ENCODE measurements at places on chromosomes 2 and 18.

GRCh38 chr2:118856978-118857676, 9.7 kb upstream of the EN1 start:
- no peak for DNase-seq

GRCh38 chr18:7766817-7767216, 199.7 kb downstream of the PTPRM start:
- DNase-seq: no peak

DNA sequence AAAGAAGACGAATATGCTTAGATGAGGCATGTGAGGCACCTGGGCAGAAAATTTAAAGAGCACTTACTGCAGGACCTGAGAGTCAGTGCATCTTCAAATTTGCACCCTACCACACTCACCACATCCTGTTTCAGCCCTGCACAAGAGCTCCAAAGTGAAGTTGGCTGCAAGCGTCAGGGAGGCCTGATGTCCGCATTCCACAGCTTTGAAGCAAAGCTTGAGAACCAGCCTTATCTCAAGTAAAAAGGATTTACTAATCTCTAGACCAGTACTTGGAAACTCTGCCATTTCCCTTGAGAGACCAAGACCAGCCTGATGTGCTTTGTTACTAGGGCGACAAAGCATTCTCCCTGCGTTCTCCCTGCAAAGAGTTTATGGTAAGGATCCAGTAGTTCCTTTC, 3.4 kb upstream of the ASNSD1 start:
- no peak for DNase-seq

GRCh38 chr18:9281780-9282179, 52.8 kb upstream of the TWSG1 start:
- no peak for DNase-seq

GRCh38 chr2:240319221-240319854, 116.1 kb upstream of the GPC1 start:
- DNase-seq: no peak

GRCh38 chr2:144738749-144739148, 218.8 kb upstream of the ZEB2 start:
- DNase-seq: no peak

GRCh38 chr2:207341804-207342203, 176.1 kb upstream of the KLF7 start:
- DNase-seq: no peak

- peak; percentile 5 for DNase-seq
Measured at GRCh38 chr2:204315236-204315662, 230.0 kb upstream of the PARD3B start.

GRCh38 chr2:65548576-65549256, 116.3 kb upstream of the SPRED2 start:
- DNase-seq: no peak

- no peak for DNase-seq
Measured at GRCh38 chr2:31212659-31213600, 4.4 kb downstream of the CAPN14 start.

GRCh38 chr18:48957136-48957535, 6.4 kb upstream of the SMAD7 start:
- DNase-seq: no peak

GRCh38 chr2:33763671-33764310, 164.7 kb upstream of the FAM98A start:
- DNase-seq: no peak

- DNase-seq: no peak
Measured at GRCh38 chr2:54606393-54606958, 117.0 kb upstream of the EML6 start.

DNA sequence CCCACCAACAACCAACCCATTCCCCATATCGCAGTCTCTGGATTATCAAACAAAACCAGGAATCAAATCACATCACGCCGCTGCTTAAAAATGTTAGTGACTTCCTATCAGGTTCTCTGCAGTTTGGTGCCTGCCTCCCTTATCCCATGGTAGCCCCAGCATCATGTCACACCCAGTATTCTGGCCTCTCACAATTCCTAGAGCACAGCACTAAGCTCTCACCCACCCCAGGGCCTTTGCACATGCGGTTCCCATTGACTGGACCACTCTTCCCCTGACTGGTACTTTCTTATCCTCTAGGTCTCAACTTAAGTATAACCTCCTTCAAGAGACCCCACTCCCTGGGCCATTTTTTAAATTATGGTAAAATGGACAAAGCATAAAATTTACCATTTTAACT, 12.8 kb downstream of the ATP8B1 start:
- no peak for DNase-seq

GRCh38 chr2:134792186-134792585, 46.2 kb upstream of the ACMSD start:
- DNase-seq: no peak

- DNase-seq: no peak
Measured at GRCh38 chr18:34729740-34730355, 19.8 kb downstream of the DTNA start.

DNA sequence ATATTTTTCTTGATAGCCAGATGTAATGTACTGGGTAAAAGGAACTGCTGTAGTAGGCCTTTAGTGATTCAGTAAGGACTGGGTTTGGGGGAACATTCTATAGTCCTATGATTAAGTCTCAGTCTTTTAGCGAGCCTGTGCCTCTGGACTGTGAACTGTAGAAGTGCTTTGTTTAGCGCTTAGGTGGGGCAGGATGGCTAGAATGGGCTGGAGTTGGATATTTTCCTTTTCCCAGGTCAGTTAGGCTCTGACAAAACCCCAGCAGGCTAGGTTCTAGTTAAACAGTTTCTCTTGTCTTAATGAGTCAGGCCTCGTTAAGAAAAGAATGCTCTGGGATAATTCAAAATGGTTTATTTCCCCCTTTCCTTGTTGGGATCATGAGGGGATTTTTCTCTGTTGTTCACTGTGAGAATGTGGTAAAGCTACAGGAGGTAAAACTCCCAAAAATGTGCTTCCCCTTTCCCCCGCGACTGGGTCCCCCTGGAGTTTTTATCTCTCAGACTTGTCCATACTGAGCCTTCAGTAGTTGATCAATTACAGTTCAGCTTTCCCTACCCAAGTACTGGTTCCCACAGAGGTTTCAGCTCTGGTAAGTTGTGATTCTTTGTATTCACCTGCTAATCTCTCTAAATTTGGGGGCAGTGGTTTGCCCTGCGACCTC, 31.5 kb downstream of the EHBP1 start:
- no peak for DNase-seq

DNA sequence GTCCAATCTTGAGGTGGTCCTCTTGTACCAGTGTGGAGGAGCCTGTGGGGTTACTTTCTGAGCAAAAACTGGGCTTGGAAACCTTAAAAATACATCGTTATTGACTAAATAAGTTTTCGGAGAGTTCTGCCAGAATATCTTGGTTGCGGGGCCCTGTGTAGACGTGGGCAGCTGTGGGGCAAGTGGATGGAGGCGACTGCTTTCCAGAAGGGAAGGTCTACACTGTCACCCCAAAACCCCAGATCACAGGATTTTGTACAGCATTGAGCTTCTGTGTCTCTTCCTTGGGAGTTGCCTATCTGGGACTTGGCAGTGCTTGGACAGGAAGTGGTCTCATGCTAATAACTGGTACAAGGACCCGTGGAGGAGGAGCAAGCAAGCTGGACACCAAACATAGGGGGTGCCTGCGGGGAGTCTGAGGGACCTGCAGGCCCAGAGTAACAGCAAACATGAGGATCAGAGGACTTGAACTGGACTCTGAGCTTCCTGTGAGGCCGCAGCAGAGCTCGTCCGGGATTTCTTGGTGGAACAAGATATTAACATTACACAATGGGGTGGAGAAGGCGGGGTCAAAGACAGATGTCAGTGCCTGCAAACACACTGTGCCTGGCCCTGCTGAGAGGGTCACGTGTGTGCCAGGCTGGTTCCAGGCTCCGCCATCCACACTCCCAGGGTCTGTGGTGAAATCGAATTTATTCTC, 48.0 kb upstream of the CTLA4 start:
- no peak for DNase-seq

DNA sequence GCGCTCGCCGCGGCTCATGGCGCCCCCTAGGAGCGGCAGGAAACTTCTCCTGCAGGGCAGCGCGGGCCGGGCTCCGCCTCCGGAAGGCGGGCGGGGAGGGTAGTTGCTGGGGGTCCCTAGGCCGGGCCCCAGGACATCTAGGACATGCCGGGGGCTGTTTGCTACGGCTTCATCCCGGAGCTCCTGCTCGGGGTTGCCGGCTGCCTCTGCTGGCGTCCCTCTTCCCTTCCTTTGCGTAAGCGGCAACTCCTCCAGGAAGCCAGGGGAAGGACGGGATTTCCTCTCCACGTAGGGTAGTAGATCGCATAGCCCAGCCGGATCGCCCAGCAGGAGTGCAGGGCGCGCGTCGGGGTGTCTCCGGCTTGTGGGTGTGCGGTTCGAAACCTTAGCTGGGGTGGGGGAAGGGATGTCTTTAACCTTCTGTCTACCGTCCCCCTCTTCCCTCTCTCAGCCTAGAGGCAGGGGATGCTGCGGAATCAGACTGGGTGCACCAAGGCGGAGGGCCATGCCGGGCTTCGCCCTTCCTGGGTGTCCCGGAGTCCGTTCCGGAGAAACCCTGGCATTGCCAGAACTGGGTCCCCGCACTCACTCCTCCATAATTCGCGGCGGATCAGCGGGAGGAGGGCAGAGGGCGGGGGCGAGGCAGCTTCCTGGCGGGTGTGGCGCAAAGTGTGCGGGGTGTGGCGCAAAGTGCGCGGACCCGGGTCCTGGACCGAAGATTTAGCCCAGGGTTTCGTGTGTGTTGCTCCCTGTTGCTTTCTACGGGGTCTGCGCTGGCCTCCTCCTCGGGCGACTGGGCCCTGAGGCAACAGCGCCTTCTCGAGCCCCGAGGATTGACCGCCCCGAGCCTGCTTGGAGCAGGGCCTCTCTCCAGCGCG, 12.2 kb upstream of the SKOR2 start:
- no peak for DNase-seq

DNA sequence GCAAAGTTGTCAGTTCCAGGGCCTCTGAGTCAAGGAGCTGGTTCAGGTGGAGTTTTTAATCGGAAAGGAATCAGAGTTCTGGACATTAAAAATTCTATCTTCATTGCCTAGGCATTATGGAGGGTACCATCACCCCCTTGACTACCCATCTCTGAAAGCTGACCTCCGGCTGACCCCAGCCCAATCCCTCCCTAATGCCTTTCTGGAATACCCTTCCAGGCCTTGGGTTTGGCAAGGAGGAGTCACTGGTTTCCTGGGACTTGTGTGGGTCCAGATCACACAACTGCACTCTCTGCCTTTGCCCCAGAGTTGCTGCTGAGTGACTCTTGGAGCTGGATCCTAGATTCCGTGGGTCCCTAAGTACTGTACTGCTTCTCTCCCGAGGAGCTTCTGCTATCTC, 1.0 kb upstream of the OSR1 start:
- DNase-seq: no peak
